CD8-positive, alpha-beta memory T cell (primary cell): ENCODE measurements at places on chromosomes 7 and 10. TPM values are rescaled to one million over a fixed set of nuclear protein-coding genes. Genes with fewer than 3 reads are reported as not detected.

DNA sequence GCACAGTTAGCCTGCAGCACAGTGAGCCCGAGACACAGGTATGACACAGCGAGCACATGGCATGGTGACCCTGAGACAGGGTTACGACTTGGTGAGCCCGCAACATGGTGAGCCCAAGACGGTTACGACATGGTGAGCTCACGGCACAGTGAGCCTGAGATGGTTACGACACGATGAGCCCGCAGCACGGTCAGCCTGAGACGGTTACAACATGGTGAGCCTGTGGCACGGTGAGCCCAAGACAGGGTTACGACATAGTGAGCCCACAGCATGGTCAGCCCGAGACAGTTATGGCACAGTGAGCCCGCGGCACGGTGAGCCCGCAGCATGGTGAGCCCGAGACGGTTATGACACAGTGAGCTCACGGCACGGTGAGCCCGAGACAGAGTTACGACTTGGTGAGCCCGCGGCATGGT is 156.1 kb downstream of the MAD1L1 start:
- H3K4me1 ChIP-seq, result no peaks in the 10 kb centered on the region
- no peak for DNase-seq
- no peak overlapping the region for H3K4me3 ChIP-seq
- H3K36me3 ChIP-seq, result no peaks in the 10 kb centered on the region

DNA sequence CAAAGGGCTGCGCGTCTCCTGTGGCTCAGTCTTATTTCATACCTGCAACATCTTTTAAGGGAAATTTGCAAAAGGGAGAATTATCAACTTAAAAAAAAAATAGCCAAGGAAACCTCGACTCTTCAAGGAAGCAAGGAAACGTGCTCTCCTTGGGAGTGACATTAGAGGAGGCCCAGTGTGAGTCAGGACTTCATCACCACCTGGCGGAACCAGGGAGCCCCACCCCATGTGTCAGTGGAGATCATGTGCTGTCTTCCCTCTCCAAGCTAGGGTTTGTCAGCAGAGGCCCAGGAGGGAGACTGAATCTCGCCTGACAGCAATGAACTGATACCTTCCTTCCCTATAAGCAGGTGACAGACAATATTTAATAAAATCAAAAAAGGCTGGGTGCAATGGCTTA is 28.9 kb downstream of the POR start:
- DNase-seq, result no peak
- no peaks in the 10 kb centered on the region for H3K4me1 ChIP-seq
- no peaks in the 10 kb centered on the region for H3K27me3 ChIP-seq
- no peaks in the 10 kb centered on the region for H3K36me3 ChIP-seq
- no peak overlapping the region for H3K27ac ChIP-seq

The PIP4K2A gene
- total RNA-seq, result 130 TPM

DNA sequence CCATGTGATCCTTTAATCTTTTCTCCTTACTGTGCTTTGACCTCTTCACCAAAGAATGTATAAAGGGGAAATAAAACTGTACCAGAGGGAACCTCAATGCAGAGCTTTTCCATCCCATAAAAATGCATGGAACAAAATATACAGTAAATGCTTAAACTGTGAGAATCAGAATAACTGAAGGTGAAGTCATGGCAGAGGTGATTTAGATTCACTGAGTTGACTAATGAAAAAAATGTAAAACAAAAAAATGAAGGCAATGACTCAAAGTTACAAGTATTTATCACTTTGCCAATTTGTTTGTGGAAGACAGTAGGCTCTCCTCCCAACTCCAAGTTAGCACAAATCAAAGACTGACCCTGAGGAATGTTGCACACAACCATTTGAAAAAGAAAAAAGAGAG is 1331.6 kb upstream of the SORCS1 start:
- DNase-seq, result no peak
- H3K27ac ChIP-seq, result no peak overlapping the region
- no peaks in the 10 kb centered on the region for H3K27me3 ChIP-seq
- no peaks in the 10 kb centered on the region for H3K4me1 ChIP-seq
- no peak overlapping the region for H3K4me3 ChIP-seq

The PLAC9 gene
- total RNA-seq, result not detected

DNA sequence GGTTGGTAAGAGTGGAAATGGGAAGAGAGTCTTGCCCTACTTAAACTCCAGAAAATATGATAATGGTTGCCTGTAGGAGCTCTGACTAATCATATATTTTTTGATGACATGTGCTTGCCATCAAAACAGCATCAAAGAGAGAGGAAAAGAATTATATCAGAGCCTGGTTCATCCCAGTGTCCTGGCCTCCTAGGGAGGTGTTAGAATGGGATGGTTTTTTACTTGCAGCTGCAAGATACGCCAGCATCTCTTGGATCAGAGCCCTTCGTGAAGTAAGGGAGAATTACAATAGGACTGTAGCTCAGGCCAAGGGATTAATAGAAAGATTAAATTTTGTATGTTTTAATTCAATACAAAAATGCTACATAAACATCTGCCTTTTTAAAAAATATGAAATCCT is 177.6 kb upstream of the HDAC9 start:
- no peak overlapping the region for H3K27ac ChIP-seq
- no peaks in the 10 kb centered on the region for H3K4me1 ChIP-seq
- H3K4me3 ChIP-seq, result no peak overlapping the region
- no peaks in the 10 kb centered on the region for H3K36me3 ChIP-seq
